ENCODE measurements at places on chromosomes 1 and 21.

DNA sequence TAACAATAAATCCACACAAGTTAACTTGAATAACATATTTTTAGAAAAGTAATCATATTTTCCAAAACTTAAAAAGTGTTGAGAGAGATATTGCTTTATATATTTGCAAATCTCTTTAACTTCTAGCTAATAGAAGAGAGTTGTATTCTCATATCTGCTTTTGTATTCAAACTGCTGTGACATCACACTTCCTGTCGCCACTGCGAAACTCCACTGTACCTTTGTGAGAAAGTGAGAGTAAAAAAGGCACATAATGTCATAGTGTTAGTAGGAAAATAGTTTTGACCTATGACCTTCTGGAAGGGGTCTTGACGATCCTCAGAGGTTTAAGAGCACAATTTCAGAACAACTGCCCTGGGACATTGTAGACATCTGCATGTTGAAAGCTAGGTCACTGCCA is 21.6 kb downstream of the AK5 start:
- DNase-seq: no peak

DNA sequence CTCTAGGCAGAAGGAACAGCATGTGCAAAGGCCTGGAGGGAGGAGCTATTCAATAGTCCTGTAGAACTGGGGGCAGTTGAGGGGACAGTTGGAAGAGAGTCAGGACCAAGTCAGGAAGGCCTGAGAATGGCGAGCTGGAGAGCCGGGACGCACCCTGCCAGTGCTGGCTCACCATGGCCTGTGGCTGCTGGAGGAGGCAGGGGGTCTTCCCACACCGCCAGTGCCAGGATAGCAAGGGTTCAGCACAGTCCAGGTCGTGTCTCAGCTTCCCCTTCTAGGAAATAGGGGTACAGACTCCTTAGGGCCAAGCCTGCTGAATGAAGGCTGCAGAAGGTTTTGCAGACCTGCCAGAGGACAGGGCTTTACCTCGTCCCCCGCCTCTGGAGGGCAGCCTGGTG is 7.3 kb downstream of the PODN start:
- DNase-seq: no peak

DNA sequence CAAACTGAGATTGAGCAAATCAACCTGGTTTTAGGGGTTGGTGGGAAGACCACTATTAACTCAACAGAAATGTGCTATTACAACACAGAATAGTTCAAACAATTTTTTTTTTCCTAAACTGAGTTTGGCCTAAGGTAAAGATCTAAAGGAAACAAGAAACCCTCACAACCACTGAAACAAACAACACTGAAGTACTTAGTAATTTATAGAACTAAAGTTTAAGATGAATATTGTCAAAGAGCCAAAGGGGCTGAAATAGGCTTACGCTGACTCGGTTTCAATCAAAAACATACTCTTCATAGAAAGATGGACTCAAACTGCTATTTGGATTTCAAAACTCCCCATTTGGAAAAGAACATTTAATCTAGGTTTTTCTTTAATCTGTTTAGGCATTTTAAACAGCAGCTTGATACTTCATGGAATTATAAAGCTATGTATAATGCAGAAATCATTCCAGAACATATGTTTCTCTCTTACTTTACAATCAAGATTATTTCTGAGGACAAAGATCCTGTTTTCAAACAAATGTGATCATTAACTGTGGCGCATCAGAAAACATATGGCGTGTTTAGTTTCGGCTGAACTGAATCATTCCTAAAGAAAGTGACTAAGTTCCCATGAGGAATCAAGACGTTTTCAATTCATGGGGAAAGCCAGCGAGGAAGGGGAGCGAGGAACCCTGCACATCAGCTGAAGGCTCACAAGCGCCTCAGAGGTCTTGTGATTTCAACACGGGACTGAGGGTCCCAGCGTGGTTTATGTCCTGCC is 62.7 kb downstream of the SYT6 start:
- DNase-seq: no peak

DNA sequence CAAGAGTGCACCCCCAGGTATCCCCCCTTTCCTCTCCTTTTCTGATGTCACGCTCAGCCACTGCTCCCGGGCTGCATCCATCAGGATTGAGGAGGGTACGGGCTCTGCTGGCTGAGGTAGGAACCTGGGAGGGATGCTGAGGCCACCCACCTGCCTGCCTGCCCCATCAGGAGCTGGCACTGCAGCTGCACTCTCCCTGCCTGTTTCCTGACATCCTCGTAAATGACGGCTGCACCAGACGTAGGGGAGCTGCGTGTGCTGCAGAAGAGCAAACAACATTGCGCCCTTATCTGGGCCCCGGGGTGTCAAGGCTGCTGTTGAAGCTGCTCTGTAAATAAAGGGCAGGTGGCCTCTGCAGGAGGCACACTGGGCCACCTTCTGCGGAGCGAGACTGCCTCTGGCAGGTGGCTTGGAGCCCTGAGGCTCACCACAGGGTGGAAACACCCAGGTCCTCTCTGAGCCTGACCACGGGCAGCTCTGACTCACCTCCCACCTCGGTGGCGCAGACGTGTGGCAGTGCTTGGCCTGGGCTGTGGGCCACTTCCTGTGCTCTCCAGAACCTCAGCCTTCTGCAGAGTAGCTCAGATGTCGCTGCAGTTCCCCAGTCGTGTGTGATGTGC is 30.9 kb downstream of the SNAP47 start:
- peak; percentile 27 for DNase-seq

GRCh38 chr1:156584813-156585212 is 5.3 kb downstream of the TTC24 start:
- DNase-seq: no peak

- DNase-seq: no peak
These were observed 89.5 kb upstream of the PLXNA2 start for GRCh38 chr1:208333676-208334075.

DNA sequence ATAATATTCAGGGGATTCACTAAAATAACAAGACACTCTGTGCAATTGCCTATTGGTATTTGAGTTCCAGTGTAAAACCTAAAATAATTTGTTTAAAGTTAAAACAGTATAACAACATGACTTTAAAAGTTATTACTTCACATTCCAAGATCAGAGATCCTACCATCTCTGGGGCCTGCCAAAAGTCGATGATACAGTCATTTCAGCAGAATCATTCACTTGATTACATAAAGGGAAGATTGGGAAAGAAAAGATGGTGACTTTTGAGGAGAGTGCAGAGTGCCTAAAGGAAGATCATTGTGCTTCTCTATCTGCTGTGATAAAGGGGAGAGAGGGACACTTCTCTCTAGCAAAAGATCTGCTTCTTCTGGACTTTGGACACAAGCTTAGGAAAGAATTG is 784.4 kb upstream of the ADGRL4 start:
- DNase-seq: no peak

- DNase-seq: no peak
These were observed 37.8 kb upstream of the LPAR3 start for GRCh38 chr1:84930831-84931230.

DNA sequence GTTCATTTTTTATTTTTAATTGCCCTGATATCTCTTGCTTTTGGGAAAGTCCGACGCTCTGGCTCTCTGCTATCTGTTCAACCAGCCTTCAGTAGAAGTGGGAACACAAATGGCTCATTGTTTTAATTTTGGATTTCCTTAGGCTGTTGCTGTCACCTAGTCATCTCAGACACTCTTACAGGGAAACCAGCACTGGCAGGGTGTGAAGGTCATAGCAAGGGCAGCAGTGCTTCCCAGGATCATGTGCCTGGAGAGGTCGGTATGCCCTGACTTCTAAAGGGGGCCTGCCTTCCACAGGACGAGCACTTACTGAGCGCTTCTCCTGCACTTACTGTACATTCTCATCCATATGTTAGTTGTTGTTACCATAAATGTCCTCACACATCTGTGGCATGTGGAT is 224.2 kb downstream of the DISC1 start:
- no peak for DNase-seq

DNA sequence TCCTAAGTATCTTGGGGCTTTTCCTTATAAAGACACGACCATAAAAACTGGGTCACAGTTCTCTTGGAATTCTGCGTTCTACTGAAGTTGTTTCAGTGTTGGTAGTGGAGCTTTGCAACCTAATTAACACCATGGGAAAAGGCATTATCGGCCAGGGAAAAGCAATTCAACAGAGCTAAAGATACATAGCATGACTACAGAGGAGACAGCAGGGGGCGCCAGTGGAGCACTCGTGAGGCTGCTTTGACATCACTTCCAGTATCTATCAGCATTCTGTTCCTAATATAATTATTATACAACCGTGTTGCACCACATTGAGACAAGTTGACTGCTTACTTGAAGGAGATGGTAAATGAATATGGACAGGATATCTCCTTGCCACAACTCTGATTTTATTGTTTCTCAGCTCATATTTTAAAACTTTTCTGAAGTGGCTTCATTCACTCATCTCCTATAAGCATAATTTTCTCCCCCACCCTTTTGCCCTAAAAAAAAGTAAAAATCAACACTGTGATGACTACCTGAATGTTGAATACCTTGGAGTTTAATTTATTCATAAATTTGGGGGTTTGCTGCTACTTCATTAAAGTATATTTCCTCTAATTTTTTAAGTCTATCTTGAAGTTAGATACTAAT is 39.4 kb downstream of the ZP4 start:
- DNase-seq: no peak

DNA sequence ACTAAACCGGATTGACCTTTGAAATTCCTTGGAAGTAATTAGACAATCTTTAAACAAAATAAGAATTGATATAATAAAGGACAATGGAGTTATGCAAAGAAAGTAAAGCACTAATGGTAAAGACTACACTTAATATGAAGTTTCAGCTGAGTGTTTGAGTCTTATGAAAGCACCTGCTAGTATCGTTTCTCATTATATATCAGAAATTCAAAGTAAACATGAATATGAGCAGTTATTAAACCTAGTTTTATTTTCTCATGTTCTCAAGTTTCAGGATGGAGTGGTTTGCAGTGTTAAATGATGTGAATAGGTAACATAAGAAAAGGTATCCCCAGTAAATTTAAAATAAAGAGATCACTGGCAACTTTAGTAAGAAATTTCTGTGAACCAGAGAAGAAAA is 188.6 kb downstream of the ZP4 start:
- DNase-seq: no peak

GRCh38 chr1:152497273-152497672 is 13.3 kb upstream of the LCE5A start:
- DNase-seq: no peak

GRCh38 chr1:56758794-56759193 is 60.4 kb downstream of the FYB2 start:
- DNase-seq: no peak

DNA sequence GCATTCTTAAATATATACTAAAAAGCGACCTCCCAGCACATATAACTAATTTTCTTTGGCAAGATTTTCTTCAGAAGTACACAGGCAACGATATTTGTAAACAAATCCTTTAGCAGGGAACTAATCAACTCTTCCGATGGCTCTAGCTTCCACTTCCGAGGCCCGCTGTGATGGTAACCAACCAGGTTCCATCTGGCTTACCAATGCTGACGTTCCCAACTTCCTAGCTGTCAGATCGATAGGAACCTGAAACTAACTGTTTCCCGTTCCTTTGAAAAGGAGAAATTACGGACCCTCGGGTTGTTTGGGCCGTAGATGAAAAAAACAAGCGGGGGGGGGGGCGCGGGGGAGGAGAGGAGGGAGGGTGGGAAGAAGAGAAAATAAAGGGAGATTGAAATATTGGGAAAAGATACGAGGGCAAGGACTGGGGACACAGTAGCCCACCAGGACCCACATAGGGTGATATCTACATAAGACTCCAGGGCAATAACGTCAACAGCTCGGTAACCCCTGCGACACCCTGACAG is 513 bp downstream of the GTF2B start:
- no peak for DNase-seq

DNA sequence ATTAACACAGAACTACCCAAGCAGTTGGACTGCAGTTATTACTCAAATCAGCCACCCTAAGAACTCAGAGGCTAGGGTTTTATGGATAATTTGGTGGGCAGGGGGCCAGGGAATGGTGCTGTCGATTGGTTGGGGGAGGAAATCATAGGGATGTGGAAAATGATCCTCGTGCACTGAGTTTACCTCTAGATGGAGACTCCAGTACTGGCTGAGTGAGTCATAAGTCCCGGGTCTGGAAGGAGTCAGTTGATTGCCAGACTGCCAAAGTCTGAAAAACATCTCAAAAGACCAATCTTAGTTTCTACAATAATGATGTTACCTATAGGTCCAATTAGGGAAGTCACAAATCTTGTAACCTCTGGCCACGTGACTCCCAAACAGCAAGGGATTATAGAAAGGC is 257.5 kb upstream of the PRMT6 start:
- DNase-seq: no peak

- no peak for DNase-seq
These were observed 17.6 kb downstream of the CRB1 start for GRCh38 chr1:197285526-197286205.

DNA sequence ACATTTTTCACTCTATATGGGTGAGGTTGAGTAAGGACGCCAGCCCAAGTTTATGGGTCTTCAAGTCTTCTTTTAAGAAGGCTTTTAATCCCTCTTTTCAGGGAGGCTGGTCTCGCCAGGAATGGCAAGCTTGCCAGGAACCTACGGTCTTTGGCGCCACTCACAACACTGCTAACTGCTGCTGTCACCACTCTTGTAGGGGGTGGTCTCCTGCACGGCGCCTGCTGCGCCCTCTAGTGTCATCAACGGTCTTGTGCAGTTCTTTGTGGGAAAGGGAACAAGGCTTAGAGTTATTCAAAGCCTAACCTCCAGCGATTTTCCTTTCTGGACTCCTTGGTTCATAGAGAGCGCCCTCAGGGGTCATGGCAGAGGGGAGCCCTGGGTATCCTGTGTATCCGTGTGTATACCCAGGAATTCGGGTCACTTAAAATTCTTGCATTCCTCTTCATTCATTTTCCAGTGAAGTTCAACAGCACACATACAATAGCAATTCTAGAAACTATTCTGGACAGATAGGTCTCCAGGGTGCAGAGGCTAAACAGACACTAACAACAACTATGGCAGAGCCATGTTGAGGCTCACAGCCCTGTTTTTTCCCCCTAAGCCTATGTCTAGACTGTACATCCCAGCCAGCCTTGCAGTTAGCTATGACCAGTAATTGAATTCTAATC is 392.8 kb upstream of the CAMK1G start:
- no peak for DNase-seq

DNA sequence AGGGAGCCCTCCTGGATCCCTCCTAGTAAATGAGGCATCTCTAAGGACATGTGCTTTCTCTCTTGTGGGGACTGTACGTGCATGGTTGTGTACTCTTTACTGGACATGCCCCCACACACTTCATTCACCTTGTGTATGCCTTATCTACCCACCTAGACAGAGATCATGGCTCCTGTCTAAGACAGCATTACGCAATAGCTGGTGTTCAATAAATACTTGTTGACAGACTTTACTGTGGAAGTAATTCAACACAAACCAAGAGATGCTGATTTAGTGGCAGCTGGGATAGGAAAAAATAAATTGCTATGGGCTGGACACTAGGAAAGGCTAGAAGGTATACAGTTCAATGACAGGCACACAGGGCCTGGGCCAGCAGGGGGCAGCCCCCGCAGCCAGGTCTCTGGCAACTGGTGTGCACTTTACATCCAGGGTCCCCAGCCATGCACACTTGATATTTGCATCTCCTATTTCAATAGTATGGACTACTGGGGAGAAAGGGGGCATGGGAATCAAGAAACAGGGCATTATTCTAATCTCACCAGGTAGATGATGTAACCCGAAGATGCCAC is 24.2 kb downstream of the TRABD2B start:
- no peak for DNase-seq

Data from activated CD4-positive, alpha-beta T cell treated with anti-CD3 and anti-CD28 coated beads, Interleukin-2, amount 50 U/mL, for 24 hours (primary cell).